Neural crest cell (in vitro differentiated cells): ENCODE measurements at places on chromosomes 2 and 18.

DNA sequence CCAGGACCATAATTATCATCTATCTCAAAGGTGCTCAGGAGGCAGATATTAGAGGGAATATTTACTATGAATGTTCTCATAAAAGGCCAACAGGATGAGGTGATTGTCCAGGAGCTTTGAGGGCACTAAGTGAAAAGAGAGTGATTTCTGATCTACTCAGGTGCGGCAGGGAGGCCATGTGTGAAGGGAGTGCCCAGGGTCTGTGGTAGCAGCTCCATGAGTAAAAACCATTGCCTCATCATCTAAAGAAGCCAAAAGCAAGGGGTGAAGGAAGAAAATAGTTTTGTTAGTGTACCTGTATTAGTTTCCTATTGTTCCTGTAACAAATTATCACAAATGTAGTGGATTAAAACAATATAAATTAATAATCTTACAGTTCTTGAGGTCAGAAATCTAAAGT, 22.5 kb downstream of the RND3 start:
- no peak overlapping the region for H3K4me3 ChIP-seq
- no peak overlapping the region for H3K27ac ChIP-seq
- DNase-seq: no peak
- no peaks in the 10 kb centered on the region for H3K27me3 ChIP-seq
- H3K36me3 ChIP-seq: peaks cover 12% of the 10 kb centered on the region

DNA sequence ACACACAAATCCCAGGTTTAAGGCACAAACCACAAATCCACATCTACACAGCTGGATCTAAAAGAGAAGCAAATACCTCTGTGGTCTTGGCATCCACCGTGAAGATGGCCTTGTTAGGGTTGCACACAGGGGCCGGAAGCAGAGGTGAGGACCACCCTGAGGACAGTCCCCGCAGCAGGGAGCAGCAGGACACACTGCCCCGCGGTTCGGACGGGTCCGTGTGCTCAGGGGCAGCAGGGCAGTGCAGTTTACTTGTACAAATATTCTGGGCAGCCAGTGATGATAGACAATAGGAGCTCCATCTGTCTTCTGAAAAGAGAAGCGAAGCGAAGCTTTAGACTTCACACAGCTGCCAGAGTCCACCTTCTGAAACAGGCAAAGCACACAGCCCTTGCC, 8.8 kb downstream of the PASK start:
- no peak overlapping the region for H3K4me3 ChIP-seq
- H3K27me3 ChIP-seq: no peaks in the 10 kb centered on the region
- no peaks in the 10 kb centered on the region for H3K4me1 ChIP-seq
- no peak for DNase-seq

GRCh38 chr2:151007365-151007764, 254.3 kb downstream of the RBM43 start:
- peaks cover 4% of the 10 kb centered on the region for H3K4me1 ChIP-seq
- H3K36me3 ChIP-seq: no peaks in the 10 kb centered on the region
- DNase-seq: no peak
- no peak overlapping the region for H3K4me3 ChIP-seq

DNA sequence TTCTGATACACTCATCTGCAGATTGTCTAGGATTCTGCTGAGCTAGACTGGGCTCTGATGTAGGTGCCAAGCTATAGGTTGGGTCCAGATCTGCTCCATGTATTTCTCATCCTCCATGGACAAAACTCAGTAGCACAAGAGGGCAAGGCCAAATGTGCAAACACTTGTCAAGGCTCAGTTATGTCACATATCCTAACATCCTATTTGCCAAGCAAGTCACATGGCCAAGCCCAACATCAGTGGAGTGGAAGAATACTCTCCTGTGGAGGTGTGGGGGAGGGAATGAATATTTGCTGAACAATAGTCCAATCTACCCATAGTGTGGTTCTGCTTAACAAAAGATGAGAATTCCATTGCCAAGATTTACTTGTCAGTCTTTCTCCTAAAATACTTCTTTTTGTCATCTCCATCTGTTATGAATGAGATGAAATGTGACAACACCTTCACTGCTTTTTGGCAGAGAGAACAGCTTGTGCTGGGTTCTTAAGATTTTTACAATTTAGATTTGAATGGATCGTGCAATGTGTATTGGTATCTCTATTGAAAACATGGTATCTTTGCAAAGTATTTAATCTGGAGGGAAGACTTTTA, 89.9 kb downstream of the OXER1 start:
- no peak overlapping the region for H3K4me3 ChIP-seq
- H3K27me3 ChIP-seq: no peaks in the 10 kb centered on the region

- peaks cover 12% of the 10 kb centered on the region for H3K4me1 ChIP-seq
- no peaks in the 10 kb centered on the region for H3K27me3 ChIP-seq
- no peak for DNase-seq
- H3K36me3 ChIP-seq: no peaks in the 10 kb centered on the region
These were observed 119.9 kb upstream of the RND3 start for GRCh38 chr2:150607390-150607811.

GRCh38 chr2:71832388-71832787, 315.3 kb downstream of the CYP26B1 start:
- H3K4me1 ChIP-seq: peaks cover 4% of the 10 kb centered on the region
- DNase-seq: no peak
- H3K27me3 ChIP-seq: no peaks in the 10 kb centered on the region
- H3K36me3 ChIP-seq: no peaks in the 10 kb centered on the region

- H3K36me3 ChIP-seq: no peaks in the 10 kb centered on the region
- no peak for DNase-seq
- H3K4me1 ChIP-seq: peaks cover 22% of the 10 kb centered on the region
- H3K4me3 ChIP-seq: no peak overlapping the region
These were observed 81.9 kb upstream of the CHRNA1 start for GRCh38 chr2:174846218-174846617.

GRCh38 chr2:222613715-222614331, 42.1 kb downstream of the FARSB start:
- peaks cover 9% of the 10 kb centered on the region for H3K36me3 ChIP-seq
- no peak overlapping the region for H3K4me3 ChIP-seq
- no peaks in the 10 kb centered on the region for H3K4me1 ChIP-seq

DNA sequence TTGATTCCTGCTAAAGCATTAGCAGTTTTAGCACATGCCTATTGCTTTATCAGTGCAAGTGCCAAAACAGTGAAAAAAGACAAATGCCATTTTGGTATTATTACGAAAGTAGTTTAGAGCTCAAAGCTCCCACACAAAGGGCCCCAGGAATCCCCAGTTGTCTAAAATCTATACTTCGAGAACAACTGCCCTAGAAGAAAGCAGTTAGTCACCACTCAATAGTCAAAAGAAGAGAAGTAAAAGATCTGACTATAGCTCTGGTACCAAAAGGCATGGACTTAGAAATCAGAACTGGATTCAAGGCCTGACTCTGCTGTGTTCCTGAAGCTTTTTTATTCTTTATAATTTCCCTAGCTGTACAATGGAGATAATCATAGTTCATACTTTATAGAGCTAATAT, 21.8 kb downstream of the SCN3A start:
- H3K27ac ChIP-seq: no peak overlapping the region
- no peak for DNase-seq
- no peaks in the 10 kb centered on the region for H3K36me3 ChIP-seq
